Midbrain (tissue), 1 donor: ENCODE measurements at places on chromosomes 7 and 10.

GRCh38 chr10:119778776-119779445 lies 53.1 kb downstream of the INPP5F start:
- no peak for DNase-seq

GRCh38 chr7:31893365-31893764 lies 176.8 kb downstream of the PDE1C start:
- no peak for DNase-seq

GRCh38 chr10:74988054-74988775 lies 123.2 kb upstream of the SAMD8 start:
- no peak for DNase-seq

DNA sequence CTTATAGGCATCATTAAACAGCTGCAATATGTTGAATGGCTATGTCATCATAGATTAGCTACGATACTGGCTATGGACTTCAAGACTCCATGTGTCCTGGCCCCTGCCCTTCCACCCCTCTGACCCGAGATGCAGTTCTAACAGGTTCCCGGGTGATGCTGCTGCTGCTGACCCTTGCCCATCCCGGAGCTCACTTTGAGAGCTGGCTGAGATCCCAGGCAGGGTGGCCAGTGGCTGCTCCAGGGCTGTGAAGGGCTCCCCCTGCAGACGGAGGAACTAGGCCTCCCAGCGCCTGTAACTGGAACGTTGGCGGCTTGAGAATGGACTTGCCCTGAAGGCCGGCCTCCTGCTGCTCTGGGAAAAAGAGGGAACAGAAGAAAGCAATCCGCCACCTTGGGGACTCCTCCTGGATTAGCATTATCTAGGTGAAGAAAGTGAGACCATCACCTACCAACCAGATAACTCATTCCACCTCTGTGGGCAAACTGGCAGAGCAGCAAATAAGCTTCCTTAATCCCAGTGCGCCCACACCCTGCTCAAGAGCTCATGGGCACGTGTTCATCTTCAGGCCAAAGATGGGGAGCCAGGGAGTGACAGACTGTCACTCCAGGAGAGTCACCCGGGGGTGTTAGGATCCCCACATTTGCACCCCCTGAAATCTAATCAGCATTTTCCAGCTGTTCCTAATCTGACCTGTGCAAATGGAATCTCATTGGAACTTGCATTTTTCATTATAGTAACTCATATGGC lies 56.8 kb downstream of the PARP12 start:
- no peak for DNase-seq

DNA sequence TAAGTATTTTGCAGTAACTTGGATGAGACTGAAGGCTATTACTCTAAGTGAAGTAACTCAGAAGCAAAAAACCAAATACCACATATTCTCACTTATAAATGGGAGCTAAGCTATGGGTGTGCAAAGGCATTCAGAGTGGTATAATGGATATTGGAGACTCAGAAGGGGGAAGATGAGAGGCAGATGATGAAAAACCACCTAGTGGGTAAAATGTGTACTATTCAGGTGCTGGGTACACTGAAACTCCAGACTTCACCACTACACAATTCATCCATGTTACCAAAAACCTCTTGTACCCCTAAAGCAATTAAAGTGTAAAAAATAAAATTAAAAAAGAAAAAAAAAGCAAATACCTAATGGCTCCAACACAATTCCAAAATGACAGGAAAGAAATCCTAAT lies 351.7 kb downstream of the NXPH1 start:
- DNase-seq: no peak

DNA sequence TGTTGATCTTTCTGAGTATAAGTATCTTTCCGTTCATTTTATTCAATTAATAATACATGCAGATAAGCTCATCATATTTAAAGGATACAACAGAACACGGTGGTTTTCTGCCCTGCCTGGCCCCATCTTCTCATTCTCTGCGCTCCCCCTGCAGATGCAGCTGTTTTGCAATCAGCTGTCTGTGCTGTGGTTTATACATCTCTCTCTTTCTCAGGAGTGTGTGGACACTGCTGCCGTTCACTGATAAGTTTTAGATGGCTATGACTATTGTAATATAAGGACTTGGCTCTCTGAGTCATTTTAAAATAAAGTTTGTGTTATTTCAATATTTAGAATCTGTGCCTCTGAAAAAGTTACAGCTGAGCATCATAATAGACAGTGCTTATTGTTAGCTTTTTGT lies 54.5 kb downstream of the CUL1 start:
- DNase-seq: no peak

- no peak for DNase-seq
Observed at GRCh38 chr7:79091661-79092060, 361.8 kb downstream of the MAGI2 start.

DNA sequence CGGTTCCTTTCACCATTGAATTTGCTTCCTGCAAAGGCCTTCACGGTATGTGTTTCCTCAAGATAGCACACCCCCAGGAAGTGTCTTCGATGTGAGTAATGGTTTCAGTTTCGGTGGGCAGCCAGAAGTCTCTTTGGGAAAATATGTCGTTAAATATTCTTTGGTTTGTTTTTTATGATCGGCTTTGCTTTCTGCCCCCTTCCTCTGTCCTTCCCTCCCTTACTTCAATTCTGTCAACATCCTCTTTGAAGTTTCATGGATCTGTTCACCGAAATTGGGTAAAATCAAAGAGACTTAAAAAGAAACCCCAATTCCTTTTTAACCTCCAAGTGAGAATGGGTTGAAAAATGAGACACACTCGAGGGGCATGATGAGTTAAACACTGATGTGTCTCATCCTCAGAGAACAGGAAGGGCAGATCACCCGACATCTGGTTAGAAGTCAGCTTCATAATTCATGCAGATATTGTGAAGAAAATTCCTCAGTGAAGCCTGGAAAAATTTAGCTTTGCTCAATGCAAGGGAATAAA lies 170.8 kb upstream of the HABP2 start:
- no peak for DNase-seq

GRCh38 chr7:45691155-45691656 lies 117.0 kb downstream of the ADCY1 start:
- DNase-seq: no peak
